Thoracic aorta (tissue), 2 donors: ENCODE measurements at places on chromosomes 6 and 20.

DNA sequence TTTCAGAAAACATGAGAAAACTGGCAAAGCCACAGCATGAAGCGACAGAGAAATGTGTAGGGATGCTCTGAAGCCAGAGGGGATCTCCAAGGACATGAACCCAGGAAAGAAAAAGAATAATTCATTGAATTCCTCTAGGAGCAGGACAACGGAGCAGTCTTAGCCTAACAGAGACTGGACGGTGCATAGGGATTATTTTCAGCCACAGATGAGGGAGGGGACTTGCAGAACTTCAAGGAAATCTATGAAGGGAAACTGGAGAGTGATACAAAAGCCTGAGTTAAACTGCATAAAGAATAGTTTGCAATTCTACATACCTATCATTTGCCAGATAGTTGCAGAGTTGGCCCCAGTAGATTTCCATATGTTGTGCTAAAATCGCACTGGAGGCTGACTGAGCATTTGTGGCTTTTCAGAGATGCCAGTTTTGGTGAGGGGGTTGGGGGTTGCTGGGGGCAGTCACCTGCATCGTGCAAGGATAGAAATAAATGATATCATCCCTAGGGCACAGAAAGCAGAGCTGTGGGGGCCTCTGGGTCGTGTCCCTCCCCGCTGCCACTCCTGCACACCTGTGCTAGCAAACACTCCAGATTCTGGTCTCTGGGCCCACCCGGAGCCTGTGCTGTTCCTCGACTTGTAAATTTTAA, 443.2 kb upstream of the JARID2 start:
- no peak for DNase-seq

DNA sequence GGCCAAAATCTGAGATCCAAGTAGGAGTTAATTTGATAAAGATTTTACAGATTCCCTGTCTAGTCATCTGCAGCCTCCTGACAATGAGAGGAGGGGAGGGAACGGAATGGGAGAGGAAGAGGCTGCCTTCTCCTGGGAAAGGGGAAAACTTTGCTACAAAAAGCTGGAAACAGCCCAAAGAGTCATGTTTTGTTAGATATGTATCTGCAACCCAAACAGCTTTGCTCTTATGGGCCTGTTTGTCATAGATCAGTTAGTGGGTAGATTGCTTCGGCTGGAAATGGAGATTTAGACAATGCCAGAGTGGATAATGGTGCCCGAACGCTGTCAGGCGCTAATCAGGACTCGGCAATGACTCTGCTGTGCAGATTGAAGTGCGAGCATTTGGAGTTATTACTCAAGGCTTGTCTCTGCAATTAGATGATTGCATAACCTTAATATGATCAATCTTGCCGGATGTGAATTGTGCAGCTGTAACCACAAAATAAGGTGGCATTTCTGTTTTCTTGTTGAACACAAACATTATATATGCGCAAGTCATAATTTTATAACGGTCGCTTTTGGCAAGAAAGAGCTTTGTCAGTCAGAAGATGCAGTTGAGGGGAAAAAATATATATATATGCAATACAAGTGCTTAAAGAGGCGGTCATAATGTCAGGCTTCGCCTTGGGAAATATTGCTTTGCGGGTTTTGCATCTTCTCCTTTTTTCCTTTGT, 92.4 kb upstream of the MAFB start:
- no peak for DNase-seq

- no peak for DNase-seq
Measured at GRCh38 chr6:136952714-136953260, 30.7 kb downstream of the SLC35D3 start.

- no peak for DNase-seq
Measured at GRCh38 chr20:63555661-63556381, 1.9 kb downstream of the FNDC11 start.

- DNase-seq = no peak
Measured at GRCh38 chr6:43228951-43229802, at the start of gene DNPH1. DNPH1 (minus strand) TSS chr6:43229481; CDS start chr6:43229456, 25 bp downstream.

GRCh38 chr6:89214197-89214596, 3.0 kb downstream of the GABRR1 start:
- DNase-seq = no peak
